ENCODE measurements at places on chromosomes 1 and 21.

DNA sequence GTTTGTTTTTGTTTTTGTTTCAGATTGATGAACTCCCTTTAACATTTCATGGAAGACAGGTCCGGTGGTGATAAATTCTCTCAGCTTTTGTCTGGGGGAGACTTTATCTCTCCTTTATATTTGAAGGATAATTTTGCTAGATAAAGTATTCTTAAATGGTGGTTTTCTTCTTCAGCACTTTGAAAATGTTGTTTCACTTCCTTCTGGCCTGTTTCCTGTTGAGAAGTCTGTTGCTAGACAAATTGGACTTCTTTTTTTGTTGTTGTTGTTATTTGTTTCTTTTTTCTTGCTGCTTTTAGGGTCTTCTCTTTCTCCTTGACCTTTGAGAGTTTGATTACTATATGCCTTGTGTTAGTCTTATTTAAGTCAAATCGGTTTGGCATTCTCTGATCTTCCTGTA, 50.8 kb downstream of the CRP start:
- no peak for DNase-seq

DNA sequence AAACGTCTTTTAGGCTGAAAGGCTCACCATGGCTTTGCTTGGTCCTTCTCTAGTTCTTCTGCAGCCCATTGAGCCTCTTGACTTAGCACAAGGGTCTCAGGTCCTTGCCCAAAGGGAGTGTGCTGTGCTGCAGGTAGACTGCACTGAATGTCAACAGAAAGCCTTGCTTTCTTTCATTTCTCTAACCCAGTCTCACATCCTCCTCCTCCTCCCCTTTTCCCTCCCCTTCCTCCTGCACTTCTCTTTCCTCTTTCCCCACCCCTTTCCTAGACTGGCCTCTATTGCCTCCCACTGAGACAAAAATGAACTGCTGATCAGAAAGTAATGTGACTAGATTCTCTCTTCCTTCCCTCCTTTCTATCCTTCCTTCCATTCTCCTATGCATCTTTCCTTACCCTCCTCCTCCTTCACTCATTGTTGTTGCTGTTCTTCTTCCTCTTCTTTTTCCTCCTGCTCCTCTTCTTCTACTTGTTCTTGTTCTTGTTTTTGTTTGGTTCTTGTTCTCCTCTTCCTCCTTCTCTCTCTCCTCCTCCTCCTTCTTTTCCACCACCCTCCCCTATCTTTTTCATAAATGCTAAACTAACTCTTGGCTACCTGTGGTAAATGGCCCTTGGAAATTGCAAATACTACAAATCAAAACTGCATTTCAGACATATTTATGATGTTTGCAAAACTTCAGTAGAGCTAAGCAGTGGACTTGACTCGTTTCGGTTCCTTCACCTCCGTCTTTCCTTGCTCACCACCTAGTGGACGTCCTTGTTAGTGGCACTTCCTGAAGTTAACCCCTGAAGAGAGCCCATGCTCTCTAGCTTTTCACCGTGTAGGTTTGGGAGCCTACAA, at the start of gene SELL:
Gene SELL (minus strand): TSS at position 152 of the 840 bp plus-strand sequence. CDS start 122 bp downstream, at position 30.
- peak; percentile 42 for DNase-seq

DNA sequence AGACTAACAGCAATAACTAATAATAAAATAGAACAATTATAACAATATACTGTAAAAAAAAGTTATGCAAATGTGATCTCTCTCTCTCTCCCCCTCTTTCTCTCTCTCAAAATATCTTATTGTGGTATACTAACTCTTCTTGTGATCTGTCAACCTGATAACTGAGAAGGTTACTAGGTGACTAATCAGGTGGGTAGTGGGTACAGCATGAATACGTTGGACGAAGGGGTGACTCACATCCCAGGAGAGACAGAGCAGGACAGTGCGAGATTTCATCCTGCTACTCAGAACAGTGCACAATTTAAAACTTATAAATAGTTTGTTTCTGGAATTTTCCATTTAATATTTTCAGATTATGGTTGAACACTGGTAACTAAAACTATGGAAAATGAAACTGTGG, 257.5 kb downstream of the LRRC40 start:
- no peak for DNase-seq

- no peak for DNase-seq
Measured at GRCh38 chr21:33029385-33029921, 3.7 kb downstream of the OLIG2 start.

- no peak for DNase-seq
Measured at GRCh38 chr1:209368864-209369598, 214.5 kb upstream of the CAMK1G start.

- DNase-seq, result no peak
Measured at GRCh38 chr1:117094841-117095604, 26.5 kb downstream of the TRIM45 start.

- DNase-seq, result no peak
Measured at GRCh38 chr1:238257018-238257621, 366.4 kb upstream of the ZP4 start.

DNA sequence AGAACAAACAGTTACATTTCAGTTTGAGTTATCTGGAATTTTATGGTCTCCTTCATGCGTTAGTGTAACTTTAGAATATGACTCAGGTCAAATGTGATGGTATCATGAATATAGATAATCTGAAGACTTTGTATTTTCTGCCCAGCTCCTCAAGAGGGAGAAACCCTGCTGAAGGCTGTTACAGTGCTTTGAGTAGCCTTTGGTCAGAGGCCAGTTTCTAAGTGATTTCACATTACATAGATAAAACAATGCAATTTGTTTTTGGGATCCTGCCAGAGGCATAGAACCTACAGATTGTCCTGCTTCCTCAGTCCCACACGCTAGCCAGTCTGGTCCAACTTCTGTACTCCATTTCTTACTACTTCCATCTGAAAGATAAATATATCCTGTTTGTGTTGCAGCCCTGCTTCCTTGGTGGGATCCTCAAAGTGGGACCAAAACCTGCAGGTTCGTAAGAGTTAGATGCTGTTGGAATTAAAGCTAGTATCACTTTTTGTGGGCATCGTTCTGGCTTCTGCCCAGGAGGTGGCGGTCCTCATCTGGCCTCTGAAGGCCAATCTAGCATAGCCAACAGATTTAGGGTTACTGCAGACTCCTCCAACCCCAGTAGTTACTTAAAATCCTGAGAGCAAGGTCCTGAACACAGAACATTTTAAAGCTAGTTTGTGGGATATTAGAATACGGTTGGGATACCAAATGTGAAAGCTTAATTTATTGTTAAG, 645.8 kb upstream of the USP24 start:
- DNase-seq, result no peak

DNA sequence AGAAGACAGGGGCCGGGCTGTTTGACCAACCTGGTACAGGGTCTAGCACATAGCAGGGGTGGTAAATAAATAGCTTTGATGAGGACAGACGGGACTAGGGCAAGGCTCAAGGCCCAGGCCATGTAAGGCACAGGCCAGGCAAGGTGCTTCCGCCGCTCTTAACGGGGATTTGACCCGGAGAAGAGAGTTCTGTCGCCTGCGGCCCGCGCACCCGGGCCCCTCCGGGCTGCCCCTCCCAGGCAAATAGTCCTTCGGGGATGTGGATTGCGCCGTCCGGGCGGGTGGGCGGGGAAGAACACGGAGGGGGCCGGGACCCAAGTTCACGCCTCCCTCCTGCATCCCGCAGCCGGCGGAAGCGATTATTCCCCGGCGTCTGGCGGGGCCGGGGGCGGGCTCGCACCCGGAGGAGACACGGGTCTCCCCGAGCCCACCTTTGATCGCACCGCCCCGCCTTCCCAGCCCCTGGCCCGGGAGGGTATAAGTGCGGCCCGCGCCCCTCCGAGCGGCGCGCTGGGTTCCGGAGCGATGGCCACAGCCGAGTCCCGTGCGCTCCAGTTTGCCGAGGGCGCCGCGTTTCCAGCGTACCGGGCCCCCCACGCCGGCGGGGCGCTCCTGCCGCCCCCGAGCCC, at the start of gene MIXL1:
Gene MIXL1 (plus strand): TSS at position 508 of the 629 bp plus-strand sequence. CDS start 18 bp downstream, at position 526.
- no peak for DNase-seq

DNA sequence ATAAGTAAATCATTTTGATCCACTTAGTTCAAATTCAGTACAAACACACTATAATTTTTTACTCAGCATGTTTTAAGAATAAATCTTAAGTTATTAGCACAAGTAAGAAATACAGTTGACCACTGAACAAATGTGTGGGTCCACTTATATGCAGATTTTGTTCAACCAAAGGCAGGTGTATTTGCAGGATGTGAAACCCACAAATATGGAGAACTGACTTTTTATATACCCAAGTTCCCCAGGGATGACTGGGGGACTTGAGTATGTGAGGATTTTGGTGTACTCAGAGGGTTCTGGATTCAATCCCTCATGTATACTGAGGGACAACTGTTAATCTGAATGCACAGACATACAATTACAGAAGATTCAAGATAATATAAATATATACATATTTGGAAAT, 25.7 kb upstream of the ERICH3 start:
- DNase-seq, result no peak

GRCh38 chr1:85437139-85437538, 27.8 kb downstream of the DDAH1 start:
- DNase-seq, result no peak

GRCh38 chr1:202007805-202008489, 2.4 kb upstream of the ELF3 start:
- no peak for DNase-seq

GRCh38 chr1:18134324-18135046, 26.9 kb downstream of the IGSF21 start:
- no peak for DNase-seq

DNA sequence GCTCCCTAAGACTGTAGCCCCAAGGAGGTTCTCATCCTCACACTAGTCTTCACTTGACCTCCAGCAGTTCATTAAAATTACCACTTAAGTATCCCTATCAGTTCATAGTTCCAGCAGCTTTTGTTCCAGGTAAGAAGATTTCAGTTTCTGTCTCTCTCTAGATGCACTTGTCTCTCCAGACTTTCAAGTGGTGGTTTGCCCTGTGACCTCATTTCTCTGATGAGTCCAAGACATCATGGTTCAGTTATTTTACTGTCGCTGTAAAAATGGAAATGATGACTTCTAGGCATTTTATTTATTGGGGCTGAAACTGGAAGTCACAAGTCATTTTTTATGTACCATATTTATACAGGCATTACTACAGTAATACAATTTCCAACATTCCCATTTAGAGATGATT, 17.9 kb upstream of the RGS18 start:
- no peak for DNase-seq

DNA sequence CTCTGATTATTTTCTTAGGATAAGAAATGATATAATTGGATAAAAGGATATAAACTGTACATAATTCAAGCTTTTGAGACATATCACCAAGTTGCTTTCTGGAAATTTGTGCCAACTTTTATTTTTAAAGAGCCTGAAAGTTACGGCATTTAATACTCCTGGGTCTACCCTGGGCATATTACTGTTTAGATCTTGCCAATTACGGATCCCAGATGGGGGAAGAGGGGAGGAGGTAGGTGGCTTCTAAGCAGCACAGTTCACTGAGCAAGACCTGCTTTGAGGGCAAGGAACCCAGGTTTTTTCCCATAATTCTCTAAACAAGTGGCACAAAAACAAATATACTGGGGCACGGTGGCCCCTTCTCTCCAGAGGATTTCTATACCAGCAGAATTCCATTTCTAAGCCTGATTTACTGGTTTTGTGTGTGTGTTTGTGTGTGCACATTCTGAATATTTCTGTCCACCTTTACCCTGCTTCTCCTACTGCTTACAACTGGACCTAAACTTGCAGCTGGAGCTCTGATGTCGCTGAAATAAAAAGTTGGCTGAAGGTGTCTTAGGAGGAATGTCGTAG, 76.7 kb downstream of the LAMC2 start:
- no peak for DNase-seq

- DNase-seq, result no peak
Measured at GRCh38 chr1:170583186-170583585, 51.2 kb downstream of the GORAB start.

GRCh38 chr1:63861052-63861691, 87.4 kb downstream of the ROR1 start:
- DNase-seq, result no peak

DNA sequence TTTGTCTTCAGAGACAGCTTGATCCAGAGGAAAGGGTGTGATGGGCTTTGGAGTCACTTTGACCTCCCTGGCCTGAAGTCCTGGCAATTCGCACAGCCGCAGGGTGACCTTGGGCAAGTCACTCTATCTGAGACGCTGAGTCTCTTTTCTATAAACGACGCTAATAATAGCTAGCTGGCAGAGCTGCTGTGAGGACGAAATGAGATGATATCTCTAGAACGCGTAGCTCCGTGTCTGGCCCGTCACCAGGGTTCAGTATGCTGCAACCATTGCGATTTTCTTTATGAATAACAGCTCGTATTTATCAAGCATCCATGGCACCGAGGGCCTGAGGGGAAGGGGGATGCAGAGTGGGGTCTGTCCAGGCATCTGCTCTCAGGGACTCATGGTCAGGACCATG, 58.7 kb downstream of the IGSF21 start:
- DNase-seq, result no peak

- no peak for DNase-seq
Measured at GRCh38 chr1:210340311-210340710, 11.6 kb downstream of the HHAT start.

DNA sequence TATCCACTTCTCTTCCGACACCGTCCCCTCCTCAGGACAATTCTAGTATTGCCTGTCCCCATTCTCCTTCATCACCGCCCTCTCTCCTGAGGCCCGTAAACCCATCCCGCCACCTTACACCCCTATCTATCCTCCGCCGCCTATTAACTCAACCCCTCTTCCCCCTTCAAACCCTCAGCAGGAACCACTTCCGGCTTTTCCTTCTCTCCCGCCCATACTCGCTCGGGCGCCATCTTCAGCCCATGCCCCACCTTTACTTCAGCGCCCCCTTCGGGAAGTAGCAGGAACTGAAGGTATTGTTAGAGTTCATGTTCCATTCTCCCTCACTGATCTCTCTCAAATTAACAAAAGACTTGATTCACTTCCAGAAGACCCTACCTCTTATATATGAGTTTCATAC, 31.6 kb downstream of the VN1R5 start:
- DNase-seq, result no peak

Measured in stimulated activated CD4-positive, alpha-beta T cell treated with anti-CD3 and anti-CD28 coated beads, Interleukin-15, amount 100 ng/mL, for 1 hour (primary cell).